Activated CD4-positive, alpha-beta memory T cell treated with anti-CD3 and anti-CD28 coated beads, Interleukin-2, amount 10 ng/mL, durations not matched to agents 7 days and 5 days (primary cell): ENCODE measurements at places on chromosomes 1 and 21. TPM values are rescaled to one million over a fixed set of nuclear protein-coding genes. Genes with fewer than 3 reads are reported as not detected.

SCAMP3 gene
- 87.5 TPM for total RNA-seq

VWA1 gene
- 0.33 TPM for total RNA-seq

KCNH1 gene
- total RNA-seq: not detected

RNF115 gene
- total RNA-seq: 13.1 TPM

EFNA3 gene
- 4.9 TPM for total RNA-seq

LHX8 gene
- total RNA-seq: not detected

NBPF20 gene
- total RNA-seq: 1.2 TPM

OR1C1 gene
- not detected for total RNA-seq

INTS3 gene
- 46.9 TPM for total RNA-seq

ROR1 gene
- total RNA-seq: not detected

SLC25A44 gene
- 27.7 TPM for total RNA-seq

CHI3L2 gene
- 8.5 TPM for total RNA-seq

AMPD1 gene
- total RNA-seq: not detected

REN gene
- not detected for total RNA-seq

ANKRD45 gene
- total RNA-seq: not detected
